NK-92 treated with Interleukin-12 subunit alpha and Interleukin-12 subunit beta, amount 100 ng/mL, for 24 hours (cell line): ENCODE measurements at places on chromosomes 4 and X.

DNA sequence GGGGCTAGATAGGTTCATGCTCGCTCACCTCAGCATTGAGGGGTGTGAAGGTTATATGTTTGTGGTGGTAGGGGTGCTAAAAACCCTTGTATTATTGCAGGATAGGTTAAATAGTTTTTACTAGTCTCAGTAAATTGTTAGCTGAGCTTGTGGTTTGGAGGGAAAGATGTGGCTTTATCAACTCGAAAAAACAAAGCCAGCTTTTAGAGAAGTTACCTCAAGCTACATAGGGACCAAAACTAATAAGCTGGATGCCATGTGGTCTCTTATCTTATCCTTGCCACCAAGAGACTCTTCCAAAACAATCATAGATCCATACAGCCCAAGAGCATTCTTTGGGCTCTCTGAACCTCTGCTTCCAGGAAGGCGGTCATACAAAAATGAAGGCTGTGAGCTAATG, 29.2 kb downstream of the MSN start:
- DNase-seq: no peak

DNA sequence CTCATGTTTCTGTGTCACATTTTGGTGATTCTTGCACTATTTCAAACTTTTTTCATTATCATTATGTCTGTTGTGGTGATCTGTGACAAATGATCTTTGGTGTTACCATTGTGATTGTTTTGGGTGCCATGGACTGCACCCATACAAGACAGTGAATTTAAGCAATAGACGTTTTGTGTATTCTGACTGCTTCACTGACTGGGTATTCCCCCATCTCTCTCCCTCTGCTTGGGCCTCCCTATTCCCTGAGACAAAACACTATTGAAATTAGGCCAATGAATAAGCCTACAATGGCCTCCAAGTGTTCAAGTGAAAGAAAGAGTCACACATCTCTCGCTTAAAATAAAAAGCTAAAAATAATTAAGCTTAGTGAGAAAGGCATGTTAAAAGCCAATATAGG, 60.2 kb downstream of the BANK1 start:
- no peak for DNase-seq

DNA sequence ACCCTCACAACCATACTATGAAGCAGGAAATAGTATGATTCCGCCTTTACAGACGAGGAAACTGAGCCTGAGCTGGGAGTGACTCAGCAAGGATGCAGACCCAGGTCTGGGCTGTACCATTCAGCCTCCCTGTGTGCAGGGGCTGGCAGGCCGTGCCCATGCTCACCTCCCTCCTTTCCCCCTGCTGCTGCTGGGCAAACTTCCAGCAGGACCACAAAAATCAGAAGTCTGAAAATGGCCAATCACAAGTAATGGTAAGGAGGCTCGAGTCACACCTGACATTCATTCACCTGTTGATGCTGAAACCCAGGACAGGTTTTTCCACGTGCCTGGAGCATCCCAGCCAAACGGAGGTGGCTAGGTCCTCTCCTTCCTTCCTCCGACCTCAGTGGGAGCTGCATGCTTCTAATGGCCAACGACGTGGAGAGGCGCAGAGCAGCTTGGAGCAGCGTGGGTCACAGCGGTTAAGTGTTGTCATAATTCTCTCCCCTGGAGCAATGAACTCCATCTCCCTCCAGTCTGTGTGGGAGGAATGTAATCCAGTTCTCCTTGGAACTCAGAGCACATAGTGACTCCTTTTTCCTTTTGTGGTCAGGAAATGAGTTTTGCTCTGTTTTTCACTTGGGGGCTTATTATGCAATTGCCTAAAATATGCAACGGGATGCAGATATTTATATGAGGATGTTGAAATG, 371.7 kb downstream of the BCOR start:
- no peak for DNase-seq

DNA sequence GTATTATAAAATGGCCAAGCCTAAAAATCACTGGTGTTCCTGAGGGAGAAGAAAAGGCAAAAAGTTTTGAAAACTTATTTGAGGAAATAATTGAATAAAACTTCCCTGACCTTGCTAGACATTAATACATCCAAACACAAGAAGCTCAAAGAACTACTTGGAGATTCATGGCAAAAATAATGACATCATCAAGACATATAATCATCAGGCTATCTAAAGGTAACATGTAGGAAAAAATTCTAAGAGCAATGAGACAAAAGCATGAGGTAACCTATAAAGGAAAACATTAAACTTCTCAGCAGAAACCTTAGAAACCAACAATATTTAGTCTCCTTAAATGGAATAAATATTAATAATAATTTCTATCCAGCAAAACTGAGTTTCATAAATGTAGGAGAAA, 887.6 kb downstream of the PCDH19 start:
- DNase-seq: no peak

DNA sequence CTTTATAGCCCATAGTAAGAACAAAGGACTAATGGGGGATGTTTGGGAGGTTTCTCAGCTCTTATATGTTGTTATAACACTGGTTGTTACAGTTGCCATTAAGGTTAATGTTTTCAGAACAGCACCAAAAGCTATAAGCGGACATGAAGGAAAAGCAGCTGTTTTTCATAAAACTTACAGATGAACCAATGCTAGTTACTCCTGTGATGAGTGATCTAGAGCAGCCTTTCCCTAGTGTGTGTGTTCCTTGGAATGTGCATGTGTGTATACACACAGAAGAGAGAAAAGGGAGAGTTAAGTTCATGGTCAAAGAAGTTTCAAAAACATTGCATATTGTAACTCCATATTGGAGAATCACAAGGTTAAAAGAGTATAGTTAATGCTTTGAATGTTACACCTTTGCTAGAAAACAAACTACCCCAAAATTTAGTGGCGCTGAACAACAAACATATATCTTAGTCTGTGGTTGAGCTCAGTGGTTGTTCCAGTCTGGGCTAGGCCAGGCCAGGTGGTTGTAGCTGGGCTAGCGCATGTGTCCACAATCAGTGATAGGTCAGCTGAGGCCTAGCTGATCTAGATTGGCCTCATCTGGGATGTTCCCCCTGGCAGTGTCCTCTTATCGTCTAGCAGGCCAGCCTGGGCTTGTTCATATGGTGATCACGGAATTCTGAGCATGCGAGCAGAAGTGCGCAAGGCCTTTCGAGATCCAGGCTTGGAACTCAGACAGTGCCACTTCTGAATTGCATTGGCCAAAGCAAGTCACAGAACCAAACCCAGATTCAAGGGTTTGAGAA, 151.0 kb downstream of the NHS start:
- DNase-seq: no peak

DNA sequence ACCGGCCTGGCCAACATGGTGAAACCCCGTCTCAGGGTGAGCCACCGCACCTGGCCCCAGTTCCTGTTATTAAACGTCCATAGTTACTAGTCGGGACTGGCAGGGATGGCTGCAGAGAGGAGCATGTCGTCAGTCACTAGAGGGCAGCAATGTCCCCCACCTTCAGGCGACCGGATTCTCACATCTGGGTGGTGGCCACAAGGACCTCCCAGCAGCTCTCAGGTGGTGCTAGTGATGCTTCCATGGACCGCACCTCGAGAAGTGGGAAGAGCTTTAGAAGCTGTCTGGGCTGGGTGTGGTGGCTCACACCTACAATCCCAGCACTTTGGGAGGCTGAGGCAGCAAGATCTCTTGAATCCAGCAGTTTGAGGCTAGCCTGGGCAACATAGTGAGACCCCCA, 13.3 kb upstream of the IL3RA start:
- peak; percentile 51 for DNase-seq

DNA sequence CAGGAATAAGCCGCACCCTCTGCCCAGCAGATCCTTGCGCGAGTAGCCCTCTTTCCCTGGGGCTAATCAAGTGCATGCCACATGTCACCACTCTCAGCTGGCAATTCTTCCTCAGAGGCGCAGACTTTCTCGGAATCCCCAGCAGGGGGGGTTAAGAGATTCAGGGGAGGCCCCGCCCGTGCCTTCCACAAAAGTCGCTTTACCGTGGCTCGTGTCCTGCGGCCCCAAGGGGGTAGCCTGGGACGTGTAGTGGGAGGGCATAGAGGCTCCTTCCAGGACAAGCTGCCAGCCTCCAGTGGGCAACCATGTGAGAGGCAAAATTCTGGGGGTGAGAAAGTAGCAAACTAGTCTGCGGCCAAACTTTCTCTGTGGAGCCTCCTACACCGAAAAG, 652 bp downstream of the SRPX start:
- DNase-seq: no peak

DNA sequence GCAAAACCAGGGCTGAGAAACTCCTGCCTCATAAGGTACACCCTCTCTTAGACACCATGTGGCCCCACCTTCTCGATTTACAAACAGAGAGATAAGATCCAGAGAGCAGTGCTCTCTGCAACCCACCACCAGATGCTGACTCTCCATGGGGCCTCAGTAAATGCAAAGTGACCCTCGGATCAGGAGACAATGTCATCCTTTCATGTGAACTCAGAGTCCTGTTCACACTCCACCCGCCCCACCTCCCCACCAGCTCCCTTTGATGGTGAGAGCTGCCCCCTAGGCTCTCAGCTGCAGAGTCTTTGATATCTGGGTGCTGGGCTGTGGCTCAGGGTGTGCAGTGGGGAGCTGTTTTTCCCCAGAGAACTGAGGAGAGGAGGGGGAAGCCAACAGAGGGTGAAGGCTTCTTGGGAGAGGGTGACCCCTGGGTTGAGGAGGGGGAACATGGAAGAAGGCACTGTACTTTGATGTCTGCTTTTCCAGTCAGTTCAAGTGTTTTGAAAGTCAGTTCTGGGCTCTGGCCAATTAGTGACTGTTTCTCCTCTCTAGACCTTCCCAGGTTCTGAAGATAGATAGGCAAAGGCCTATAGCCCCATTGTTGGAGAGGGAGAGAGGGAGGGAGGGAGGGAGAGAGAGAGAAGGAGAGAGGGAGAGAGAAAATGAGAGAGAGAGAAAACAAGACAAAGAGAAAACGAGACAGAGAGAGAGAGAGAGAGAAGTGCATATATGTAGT, 88.2 kb downstream of the SCD5 start:
- DNase-seq: no peak

GRCh38 chrX:20173856-20174255, 32.2 kb upstream of the EIF1AX start:
- no peak for DNase-seq

GRCh38 chrX:46647251-46647650, 73.7 kb downstream of the CHST7 start:
- DNase-seq: no peak

DNA sequence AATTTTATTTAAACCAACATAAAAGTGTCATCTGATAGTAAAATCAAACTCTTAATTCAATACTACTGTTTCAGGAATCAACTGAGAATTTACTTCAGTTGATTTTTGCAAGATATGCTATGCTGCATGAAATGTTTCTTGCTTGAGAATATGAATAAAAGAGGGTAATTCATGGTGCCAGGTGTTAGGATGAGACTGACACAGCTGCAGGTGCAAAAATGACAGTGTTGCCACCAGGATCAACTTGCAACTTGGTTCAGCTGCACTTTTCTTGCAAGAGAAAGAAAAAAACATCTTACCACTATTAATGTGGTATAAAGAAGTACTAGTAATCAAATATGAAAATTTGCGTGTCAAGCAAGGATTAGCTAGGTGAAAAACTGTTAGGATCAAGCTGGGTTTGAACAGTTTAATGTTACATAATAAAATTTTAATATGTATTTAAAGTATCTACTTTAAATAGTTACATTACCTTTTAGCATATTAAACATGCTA, 49.7 kb downstream of the CHIC2 start:
- no peak for DNase-seq

GRCh38 chr4:148962539-148963290, 520.5 kb upstream of the NR3C2 start:
- no peak for DNase-seq

DNA sequence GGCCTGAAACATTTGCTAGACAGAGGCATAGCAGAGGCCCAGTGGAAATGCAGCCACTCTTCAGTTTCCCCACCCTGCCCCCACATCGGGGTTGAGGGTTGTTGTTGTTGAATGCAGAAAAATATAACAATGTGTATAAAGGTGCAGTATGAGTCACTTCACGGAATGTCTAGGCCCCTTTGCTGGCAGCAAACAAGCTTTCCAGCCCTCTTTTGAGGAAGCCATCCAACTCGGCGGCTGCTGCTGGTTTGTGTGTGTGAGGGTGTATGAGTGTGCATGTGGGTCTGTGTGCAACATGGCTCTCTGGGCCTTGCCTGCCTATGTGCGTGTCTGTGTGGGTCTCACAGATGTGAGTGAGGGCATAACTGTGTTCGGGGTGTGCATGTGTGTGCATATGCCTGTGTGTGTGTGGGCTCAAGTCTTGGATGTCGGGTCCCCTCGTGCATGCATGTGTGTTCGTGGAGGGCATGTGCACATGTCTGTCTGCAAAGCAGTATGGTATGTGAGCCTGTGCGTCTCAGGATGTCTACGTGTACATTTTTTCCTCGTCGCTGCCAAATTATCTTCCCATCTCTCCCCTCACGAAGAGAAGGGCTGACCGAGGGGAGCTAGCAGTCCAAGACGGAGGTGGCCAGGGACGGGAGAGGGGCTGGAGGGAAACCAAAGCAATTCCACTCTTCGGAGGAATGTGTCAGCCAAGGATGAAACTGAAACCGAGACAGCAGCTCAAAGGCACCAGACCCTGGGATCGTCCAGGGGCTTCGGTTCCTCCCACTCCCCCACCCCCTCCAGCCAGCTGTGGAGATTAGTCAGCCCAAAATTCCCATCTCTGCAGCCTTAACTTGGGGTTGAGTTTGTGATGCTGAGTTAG, 8.4 kb upstream of the ELF4 start:
- no peak for DNase-seq
